H1 (cell line): ENCODE measurements at places on chromosomes 11 and 22. TPM values are rescaled to one million over a fixed set of nuclear protein-coding genes. Genes with fewer than 3 reads are reported as not detected.

Gene ELMOD1
- 1.6 and 1.7 TPM in 2 replicates for total RNA-seq

Gene MS4A2
- total RNA-seq = not detected in 2 replicates

Gene LARGE2
- total RNA-seq = 108 and 111 TPM in 2 replicates

Gene TMEM109
- 30.3 and 30.7 TPM in 2 replicates for total RNA-seq

Gene OR51I1
- not detected in 2 replicates for total RNA-seq

Gene P2RY2
- 1.0 and 1.2 TPM in 2 replicates for total RNA-seq

Gene GGTLC2
- total RNA-seq = not detected in 2 replicates

Gene GSTT2B
- total RNA-seq = 4.7 and 6.3 TPM in 2 replicates
